ENCODE measurements at places on chromosomes 11 and 22. TPM values are rescaled to one million over a fixed set of nuclear protein-coding genes. Genes with fewer than 3 reads are reported as not detected.

GNAZ gene
- not detected for polyA plus RNA-seq

ANKK1 gene
- not detected for polyA plus RNA-seq

CD3E gene
- polyA plus RNA-seq: 296 TPM

KLHDC7B gene
- 4.5 TPM for polyA plus RNA-seq
